Natural killer cell (primary cell): ENCODE measurements at places on chromosomes 16 and 17.

DNA sequence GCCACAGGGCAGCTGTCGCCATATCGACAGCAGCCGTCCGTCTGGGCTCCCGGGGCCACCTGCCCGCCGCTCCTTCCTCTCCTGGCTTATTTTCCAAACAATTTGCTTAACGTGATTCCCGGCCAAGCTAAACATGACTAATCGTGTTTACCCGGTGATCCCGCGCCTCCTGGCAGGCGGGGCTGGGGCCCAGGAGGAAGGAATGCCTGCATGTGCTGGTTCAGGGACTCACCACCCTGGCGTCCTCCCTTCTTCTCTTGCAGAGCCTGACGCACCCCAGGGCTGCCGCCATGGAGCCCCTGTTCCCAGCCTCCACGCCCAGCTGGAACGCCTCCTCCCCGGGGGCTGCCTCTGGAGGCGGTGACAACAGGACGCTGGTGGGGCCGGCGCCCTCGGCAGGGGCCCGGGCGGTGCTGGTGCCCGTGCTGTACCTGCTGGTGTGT, 6.1 kb downstream of the SSTR5 start:
- no peak overlapping the region for H3K27ac ChIP-seq
- DNase-seq = no peak
- H3K4me1 ChIP-seq = no peaks in the 10 kb centered on the region
- H3K36me3 ChIP-seq = no peaks in the 10 kb centered on the region

GRCh38 chr17:43864161-43864984, 17.4 kb downstream of the CD300LG start:
- no peaks in the 10 kb centered on the region for H3K27me3 ChIP-seq
- no peak overlapping the region for H3K27ac ChIP-seq
- H3K4me1 ChIP-seq = no peaks in the 10 kb centered on the region
- DNase-seq = no peak
- H3K36me3 ChIP-seq = no peaks in the 10 kb centered on the region
- H3K4me3 ChIP-seq = no peak overlapping the region

- H3K36me3 ChIP-seq = no peaks in the 10 kb centered on the region
- H3K27ac ChIP-seq = no peak overlapping the region
- H3K4me1 ChIP-seq = peaks cover 18% of the 10 kb centered on the region
- H3K4me3 ChIP-seq = no peak overlapping the region
- peaks cover 49% of the 10 kb centered on the region for H3K27me3 ChIP-seq
- no peak for DNase-seq
Measured at GRCh38 chr17:48715496-48716399, 6.6 kb downstream of the PRAC1 start.

DNA sequence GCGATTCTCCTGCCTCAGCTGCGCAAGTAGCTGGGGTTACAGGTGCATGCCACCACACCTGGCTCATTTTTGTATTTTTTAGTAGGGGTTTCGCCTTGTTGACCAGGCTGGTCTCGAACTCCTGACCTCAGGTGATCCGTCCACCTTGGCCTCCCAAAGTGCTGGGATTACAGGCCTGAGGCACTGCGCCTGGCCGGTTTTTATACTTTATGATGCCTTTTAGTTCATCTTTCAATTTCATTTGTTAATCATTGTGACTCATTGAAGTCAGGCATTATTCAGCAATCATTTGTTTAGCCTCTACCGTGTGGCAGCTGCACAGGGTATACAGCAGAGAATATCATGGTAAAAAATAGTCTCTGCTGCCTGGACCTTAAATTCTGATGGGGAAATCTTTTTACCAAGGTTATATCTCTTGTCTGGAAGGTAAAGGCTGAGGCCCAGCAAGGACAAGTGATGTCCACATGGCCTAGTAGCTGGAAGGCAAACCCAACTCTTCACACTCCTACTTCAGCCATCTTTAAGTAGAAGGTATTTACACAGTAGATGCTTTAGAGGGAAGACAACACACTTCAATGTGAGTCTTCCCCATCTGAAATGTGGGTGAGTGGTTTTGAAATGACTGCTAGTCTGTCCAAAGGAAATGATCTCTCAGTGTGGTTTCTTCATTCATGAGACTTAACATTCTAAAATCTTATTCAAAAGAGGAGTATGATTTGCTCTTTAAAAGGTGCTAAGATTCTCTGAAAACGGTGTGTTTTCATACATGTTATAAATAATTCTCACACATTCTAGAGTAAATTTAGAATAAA, 2.4 kb downstream of the PRPSAP2 start:
- no peak overlapping the region for H3K4me3 ChIP-seq
- no peaks in the 10 kb centered on the region for H3K27me3 ChIP-seq
- H3K36me3 ChIP-seq = no peaks in the 10 kb centered on the region
- peaks cover 23% of the 10 kb centered on the region for H3K4me1 ChIP-seq
- DNase-seq = no peak

DNA sequence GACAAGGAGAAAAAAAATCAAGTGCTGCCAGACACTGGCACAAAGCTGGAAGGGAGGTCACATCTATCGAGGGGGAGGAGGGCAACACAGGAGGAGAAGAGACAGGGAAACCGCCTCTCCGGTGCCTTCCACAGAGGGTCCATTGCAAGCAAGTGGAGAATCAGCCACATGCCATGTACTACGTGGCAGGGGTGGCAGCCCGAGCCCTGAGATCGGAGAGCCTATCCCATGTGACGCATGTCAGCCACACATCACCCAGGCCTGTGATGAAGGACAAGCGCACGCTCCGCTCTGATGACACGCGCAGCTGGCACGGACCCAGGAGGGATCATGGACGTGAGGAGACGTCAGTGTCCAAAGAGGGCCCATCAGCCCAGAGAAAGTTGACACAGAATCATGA, 30.1 kb downstream of the ADCY9 start:
- no peak overlapping the region for H3K4me3 ChIP-seq
- DNase-seq = no peak
- no peak overlapping the region for H3K27ac ChIP-seq

GRCh38 chr17:49316258-49316570, 45.8 kb downstream of the ZNF652 start:
- peaks cover 15% of the 10 kb centered on the region for H3K36me3 ChIP-seq
- no peaks in the 10 kb centered on the region for H3K27me3 ChIP-seq
- peaks cover 15% of the 10 kb centered on the region for H3K4me1 ChIP-seq
- no peak overlapping the region for H3K4me3 ChIP-seq
- H3K27ac ChIP-seq = peak overlapping the region; percentile 26

DNA sequence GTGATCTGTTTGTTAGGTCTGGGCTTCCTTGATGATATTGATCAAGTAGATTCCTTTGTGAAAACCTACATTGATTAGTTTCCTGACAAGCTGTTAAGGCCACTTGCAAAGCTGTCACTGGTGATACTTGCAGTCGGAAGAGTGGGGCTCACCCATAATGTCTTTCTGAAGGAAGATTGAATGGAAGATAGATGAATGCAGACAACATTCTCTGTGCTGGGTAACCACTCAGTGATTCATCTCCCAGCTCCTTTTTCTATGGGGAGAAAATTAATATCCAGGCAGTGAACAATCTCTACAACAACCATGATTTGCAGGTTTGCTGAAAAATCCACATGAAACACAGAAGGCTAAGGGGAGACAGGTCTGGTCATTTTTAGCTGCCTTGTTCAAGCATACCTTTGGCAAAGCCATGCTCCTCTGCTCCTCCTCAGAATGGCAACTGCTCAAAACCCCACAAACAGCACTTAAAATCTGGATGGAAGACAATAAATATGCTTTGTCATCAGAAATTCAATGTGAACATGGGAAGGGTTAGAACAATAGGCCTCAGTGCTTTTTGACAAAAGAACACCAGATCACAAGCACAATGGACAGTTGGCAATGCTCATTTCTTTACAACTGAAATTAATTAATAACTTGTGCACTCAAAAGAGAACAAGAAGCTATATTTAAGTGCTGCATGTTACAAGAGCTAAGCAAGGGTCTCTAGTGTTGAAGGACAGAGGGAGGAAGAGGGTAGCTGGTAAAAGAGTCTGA, 495.4 kb downstream of the TOX3 start:
- no peaks in the 10 kb centered on the region for H3K36me3 ChIP-seq
- no peaks in the 10 kb centered on the region for H3K4me1 ChIP-seq
- H3K27me3 ChIP-seq = no peaks in the 10 kb centered on the region
- H3K27ac ChIP-seq = no peak overlapping the region
- DNase-seq = no peak

GRCh38 chr16:2040787-2041522, 6.7 kb downstream of the NTHL1 start:
- DNase-seq = no peak
- H3K27ac ChIP-seq = no peak overlapping the region
- peaks cover 21% of the 10 kb centered on the region for H3K4me1 ChIP-seq
- no peaks in the 10 kb centered on the region for H3K27me3 ChIP-seq
- H3K4me3 ChIP-seq = no peak overlapping the region

- no peak overlapping the region for H3K27ac ChIP-seq
- H3K4me3 ChIP-seq = no peak overlapping the region
- no peaks in the 10 kb centered on the region for H3K36me3 ChIP-seq
- DNase-seq = no peak
- no peaks in the 10 kb centered on the region for H3K27me3 ChIP-seq
- no peaks in the 10 kb centered on the region for H3K4me1 ChIP-seq
Measured at GRCh38 chr17:72915625-72916081, 176.8 kb downstream of the SLC39A11 start.

DNA sequence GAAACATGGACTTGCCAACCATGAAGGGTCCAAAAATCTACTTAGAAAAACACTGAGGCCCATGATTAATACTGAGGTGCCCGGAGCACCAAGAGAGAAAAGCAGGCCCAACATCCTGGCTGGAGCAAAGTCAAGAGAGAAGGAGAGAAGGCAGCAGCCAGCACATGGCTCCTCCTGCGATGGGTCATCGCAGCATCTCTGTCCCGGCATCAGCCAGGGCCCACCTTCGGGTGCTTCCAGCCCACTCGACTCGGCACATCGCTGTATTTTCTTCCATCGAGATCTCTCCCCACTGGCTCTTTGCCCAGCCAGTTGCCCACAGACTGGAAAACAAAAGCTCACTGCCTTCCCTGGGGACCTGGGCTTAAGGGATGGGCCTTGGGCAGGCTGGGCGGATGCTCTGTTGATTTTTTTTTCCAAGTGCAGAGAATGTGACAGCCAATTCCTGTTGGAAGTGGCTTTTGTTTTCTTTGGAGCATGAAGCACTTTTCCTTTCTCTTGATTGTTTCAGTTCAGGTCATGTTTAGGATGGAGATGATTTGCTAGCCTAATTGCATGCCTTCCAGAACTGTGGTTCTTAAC, 58.1 kb downstream of the CYB5B start:
- no peaks in the 10 kb centered on the region for H3K27me3 ChIP-seq
- no peak for DNase-seq
- no peaks in the 10 kb centered on the region for H3K36me3 ChIP-seq
- H3K4me1 ChIP-seq = no peaks in the 10 kb centered on the region
- no peak overlapping the region for H3K4me3 ChIP-seq

DNA sequence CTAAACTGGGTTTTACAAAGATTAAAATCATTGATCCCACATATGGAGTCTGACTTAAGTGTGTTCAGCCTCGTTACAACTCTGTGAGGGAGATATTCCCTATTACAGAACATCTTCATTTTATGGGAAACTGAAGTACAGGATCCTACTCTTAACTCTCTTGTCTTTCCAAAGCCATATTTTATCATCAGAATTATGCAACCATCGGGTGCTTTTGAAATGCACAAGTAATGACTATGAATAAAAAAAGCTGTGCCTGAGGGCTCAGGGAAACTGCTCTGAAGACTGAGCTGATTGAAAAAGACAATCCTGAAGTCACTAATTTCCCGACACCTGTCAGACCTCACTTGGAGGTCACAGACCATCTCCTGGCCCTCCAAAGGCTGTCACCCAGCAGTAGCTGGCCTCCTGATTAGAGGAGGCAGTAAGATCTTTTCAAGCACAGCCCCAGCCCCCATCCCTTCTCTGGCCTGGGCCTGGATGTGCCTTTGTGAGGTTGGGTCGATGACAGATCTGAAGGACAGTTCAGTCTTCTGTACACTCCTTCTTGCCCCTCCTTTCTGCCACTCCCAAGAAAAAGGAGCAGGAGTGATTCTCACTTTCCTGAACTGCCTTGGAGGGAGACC, 5.6 kb downstream of the AKAP1 start:
- peaks cover 8% of the 10 kb centered on the region for H3K4me1 ChIP-seq
- DNase-seq = no peak
- H3K27ac ChIP-seq = no peak overlapping the region
- no peaks in the 10 kb centered on the region for H3K27me3 ChIP-seq

GRCh38 chr16:27108826-27109665, 42.3 kb downstream of the C16orf82 start:
- no peak overlapping the region for H3K4me3 ChIP-seq
- DNase-seq = no peak
- H3K36me3 ChIP-seq = no peaks in the 10 kb centered on the region
- no peaks in the 10 kb centered on the region for H3K27me3 ChIP-seq

GRCh38 chr16:49158029-49158642, 123.5 kb downstream of the CBLN1 start:
- no peaks in the 10 kb centered on the region for H3K36me3 ChIP-seq
- H3K27ac ChIP-seq = no peak overlapping the region
- no peaks in the 10 kb centered on the region for H3K4me1 ChIP-seq
- H3K27me3 ChIP-seq = no peaks in the 10 kb centered on the region
- no peak overlapping the region for H3K4me3 ChIP-seq

DNA sequence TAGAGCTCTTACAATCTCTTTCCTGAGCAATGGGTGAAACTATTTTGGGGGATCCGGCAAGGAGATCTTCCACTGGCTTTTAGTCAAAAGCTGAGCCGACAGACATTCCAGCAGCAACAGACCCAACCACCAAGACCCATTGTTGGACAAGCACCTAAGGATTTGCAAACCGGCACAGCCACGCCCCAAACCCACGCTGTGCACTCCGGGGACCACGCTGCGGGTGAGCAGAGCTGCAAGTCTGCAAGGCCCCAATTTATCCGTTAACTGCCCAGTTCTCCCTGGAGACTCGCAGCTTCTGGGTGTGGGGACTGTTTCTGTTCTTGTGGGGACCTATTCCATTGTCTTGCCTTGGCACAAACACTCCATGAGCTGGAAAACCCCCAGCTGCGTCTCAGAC, 45.9 kb downstream of the C16orf95 start:
- no peaks in the 10 kb centered on the region for H3K27me3 ChIP-seq
- no peak overlapping the region for H3K4me3 ChIP-seq
- no peak overlapping the region for H3K27ac ChIP-seq
- H3K36me3 ChIP-seq = no peaks in the 10 kb centered on the region

- no peak overlapping the region for H3K27ac ChIP-seq
- no peak overlapping the region for H3K4me3 ChIP-seq
- no peak for DNase-seq
- no peaks in the 10 kb centered on the region for H3K36me3 ChIP-seq
- H3K4me1 ChIP-seq = no peaks in the 10 kb centered on the region
Measured at GRCh38 chr16:80418517-80419355, 122.1 kb upstream of the DYNLRB2 start.
